ENCODE measurements at places on chromosomes 1 and 21. TPM values are rescaled to one million over a fixed set of nuclear protein-coding genes. Genes with fewer than 3 reads are reported as not detected.

- DNase-seq, result peak; percentile 58
These were observed 28.3 kb upstream of the PCBP3 start for GRCh38 chr21:45615145-45615711.

DNA sequence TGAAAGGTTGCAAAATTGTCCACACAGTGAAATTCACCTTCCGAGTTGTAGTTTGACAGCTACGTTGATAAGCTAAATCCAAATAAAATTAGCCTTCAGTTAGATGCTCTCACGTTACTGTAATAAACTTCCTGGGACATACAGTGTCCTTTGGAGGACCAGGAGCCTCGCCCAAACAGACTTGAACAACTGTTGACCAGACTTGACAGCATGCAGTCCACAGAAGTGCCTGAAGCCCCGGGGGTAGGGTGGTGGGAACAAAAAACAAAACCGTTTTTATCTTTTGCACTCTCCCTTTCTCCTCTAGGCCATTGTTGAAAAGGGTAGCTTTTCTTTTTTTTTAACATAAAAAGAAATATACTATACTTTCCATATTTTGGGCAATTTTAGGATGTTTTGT lies 172.8 kb upstream of the SAMSN1 start:
- no peak for DNase-seq

Gene ALPL
- total RNA-seq, result 4.7 TPM

Gene ZNF281
- total RNA-seq, result 15.9 TPM

Gene XPR1
- 11.1 TPM for total RNA-seq

DNA sequence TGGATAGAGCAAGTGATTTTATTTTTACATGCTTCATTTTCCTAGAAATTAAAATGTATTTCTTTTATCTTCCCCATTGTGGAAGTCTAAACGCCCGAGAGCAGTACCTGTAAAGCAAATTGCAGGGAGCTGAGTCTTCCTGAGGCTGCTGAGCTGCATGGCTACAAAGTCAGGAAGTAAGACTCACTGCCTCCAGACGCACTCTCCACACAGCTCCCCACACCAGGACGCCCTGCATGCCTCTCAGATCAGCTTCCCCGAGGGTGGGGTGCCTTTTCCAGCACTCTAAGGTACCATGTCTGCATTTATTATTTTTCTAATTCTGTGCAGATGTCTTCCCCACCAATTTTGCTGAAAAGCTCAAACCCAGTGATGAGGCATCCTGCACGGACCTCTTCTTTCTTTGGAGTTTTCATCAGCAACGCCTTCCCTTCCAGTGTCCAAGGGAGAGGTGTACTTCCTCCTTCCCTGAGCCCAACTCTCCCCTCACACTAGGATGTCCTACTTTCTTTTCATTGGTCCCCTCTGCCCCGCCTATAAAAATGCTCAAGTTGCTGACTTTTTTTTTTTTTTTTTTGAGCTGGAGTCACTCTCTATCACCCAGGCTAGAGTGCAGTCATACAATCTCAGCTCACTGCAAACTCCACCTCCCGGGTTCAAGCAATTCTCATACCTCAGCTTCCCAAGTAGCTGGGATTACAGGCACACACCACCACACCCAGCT lies 114.7 kb downstream of the PCNX2 start:
- no peak for DNase-seq

DNA sequence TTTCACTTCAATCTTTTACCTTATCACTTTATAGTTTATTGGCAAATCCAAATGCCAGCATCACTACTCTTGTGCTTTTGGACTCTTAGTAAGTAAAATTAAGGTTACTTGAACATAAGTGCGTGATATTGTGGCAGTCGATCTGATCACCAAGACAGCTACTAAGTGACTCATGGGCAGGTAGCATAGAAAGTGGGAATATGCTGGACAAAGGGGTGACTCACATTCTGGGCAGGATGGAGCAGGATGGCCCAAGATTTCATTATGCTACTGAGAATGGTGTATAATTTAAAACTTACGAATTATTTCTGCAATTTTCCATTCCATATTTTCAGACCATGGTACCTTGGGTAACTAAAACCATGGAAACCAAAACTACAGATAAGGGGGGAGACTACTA lies 120.2 kb downstream of the ROR1 start:
- no peak for DNase-seq

DNA sequence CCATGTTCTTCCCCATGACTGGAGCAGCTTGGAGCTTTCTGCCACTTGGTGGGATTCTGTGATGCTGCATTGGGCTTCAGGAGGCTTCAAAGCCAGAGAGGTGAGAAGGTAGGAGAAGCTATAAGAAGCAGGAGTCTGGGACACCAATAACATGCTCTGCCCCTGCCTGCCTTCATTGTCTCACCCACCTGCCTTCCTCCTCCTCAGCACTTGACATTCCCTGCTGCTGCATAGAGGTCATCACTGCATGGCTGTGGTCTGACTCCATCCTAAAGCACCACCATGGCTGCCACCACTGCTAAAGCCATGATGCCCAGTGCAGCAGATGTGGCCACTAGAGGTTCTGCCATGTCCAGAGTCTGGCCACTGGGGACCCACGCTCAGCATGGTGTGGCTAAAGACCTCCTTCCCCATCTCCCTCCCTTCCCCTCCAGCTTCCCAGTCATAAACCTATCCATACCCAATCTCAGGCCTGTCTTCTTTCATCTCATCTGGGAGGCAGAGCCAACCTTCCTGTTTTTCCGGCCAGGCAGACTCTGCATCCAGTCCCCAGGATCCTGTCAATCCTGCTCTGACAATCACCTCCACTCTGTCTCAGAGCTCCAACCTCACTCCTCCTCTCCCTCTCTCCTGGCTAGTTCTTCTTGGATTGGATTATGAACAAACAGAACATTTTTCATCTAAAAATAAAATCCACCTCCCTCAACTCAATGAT lies 285.1 kb upstream of the POU3F1 start:
- no peak for DNase-seq

GRCh38 chr21:45970674-45971615 lies 10.6 kb upstream of the COL6A1 start:
- peak; percentile 88 for DNase-seq

Gene VSIG8
- total RNA-seq, result not detected

DNA sequence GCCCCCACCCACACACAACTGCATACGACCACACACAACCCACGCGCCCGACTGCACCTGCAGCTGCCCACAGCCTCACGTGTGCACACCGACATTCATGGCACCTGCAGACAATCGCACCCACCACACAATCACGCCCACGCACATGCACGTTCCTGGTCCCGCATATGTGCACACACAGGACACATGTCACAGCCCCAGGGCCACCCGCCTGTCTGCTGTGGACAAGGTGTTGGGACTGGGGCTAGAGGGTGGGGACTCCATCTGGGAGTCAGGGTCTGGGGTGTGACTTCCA lies 56.4 kb downstream of the ARHGEF16 start:
- no peak for DNase-seq

GRCh38 chr1:230509281-230509977 lies 83.3 kb upstream of the PGBD5 start:
- no peak for DNase-seq

DNA sequence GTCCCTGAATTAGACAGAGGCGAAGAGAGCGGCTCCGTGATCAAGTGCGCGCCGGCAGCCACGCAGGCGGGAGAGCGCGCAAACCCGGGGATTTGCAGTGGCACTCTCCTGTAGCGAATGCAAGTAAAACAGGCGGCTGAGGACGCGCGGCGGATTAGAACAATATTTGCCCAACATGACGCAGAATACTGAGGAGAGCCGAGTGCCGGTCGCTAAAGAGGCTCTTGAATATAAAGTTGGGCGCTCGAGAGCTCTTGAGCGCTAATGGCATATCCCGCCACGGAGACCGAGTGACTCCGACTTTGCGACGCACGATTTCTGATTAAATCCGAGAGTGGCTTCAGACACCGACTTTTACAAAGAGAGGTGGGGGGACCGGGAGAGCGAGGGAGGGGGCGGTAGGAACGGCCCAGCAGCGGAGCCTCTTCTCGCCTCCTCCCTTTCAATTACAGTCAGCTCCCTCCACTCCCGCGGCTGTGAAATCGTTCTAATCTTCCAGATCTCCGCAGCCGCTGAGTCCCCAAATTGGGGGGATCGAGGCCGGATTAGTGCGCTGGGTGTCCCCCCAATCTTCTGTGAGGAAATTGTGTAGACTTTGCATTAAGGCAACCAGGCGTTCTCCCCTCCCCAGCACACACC lies 2.3 kb downstream of the PAX7 start:
- no peak for DNase-seq

DNA sequence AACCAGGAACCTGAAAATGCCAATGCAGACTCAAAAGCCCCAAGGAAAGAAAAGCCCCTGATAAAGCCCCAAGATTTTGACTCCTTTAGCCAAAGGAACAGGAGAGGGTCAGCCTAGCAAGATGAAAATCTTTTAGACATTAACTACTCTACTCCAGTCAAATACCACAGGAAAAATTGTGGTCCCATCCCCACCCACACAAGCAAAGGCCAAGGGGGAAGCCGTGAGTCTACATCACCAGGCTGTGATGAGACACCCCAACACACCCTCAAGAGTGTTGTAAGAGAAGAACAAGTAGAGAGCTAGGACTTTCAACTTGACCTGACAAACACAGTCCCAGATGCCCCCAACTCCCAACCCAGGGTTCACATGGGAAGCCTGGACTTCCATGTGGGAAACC lies 192.8 kb upstream of the NR5A2 start:
- no peak for DNase-seq

DNA sequence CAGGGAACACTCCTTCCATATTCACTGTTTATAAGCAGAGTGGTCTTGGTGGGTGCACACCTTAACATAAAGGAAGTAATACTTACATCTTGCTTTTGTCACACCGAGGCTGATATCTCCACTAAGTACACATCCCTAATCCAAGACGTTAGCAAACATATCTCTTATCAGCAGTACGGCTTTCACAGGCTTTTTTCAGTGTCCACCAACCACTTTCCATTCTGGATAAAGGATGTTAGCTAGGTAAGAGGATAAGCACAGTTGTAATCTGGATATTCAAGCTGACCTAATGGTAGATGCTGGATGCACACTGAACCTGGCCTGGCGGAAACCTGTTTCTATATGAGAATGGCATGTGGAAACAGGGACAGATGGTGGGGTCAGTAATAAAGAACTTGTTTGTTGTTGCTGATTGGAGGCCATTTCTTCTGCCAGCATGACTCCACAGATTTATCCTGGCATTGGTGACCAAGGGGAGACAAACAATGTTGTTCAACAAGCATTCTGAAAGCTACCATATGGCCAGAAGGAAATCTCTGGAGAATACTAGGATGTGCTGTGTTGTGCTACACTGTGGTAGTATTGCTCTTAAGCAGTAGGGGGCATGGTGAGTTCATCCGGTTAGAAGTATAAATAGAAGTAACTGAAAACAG lies 416.4 kb downstream of the PTBP2 start:
- no peak for DNase-seq

GRCh38 chr1:10738061-10739058 lies 58.1 kb downstream of the CASZ1 start:
- no peak for DNase-seq

- DNase-seq, result no peak
These were observed 44.0 kb downstream of the OR10J1 start for GRCh38 chr1:159483501-159483900.

DNA sequence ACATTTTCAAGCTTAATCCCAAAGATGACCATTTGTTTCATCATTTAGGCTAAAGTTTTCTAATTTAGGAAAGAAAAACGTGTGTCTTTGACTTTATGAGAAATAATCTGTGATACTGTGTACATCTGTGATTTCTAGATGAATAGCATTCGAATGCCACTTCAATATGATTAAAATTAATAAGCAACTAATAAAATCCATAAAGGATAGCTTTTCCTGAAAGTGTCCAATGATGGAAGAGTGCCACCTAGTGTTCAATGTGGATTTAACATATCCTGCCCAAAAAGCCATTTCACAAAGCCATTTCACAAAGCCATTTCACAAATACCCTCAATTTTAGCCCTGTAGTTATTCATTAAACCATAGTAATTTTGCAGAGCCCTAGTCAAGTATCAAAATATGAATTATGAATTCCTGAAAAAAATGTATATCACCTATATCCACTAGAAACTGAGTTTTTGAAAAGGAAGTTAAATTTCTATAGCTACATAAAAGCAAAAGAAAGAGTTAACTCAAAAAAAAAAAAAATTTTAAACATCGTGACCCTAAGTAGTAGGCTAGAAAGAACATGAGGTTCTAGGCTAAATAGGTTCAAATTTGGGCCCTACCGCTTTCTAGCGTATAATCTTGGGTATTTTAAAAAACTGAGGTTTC lies 19.1 kb downstream of the NME7 start:
- DNase-seq, result no peak

DNA sequence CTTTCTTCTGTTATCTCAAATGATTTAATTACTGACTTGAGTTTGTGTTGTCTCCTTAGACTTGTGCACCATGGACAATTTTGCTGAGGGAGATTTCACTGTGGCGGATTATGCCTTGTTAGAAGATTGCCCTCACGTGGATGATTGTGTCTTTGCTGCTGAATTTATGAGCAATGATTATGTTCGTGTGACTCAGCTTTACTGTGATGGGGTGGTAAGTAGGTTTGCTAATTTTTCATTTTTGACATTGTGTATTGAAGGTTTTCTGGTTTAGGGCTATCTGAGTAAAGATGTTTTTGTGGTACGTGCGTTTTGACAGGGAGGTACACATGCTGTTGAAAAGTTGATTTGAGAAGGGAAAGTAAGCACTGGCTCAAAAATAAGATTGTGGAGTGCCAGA lies 14.1 kb downstream of the TTC3 start:
- no peak for DNase-seq

- DNase-seq, result no peak
These were observed 7.8 kb downstream of the UBIAD1 start for GRCh38 chr1:11280719-11281376.

DNA sequence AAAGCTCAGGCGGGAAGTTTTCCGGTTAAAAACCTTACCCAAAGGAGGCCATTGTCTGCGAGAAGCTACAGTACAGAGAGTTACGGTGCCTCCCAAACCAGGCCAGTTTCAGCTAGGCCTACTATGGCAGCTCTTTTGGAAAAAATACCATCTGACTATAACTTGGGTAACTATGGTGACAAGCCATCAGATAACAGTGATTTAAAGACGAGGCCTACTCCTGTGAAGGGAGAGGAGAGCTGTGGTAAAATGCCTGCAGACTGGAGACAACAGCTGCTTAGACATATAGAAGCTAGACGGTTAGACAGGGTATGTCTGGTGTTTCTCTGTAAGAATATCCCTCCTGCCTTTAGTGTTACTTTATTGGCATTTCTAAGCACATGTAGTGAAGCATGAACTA lies 165.9 kb downstream of the LRRC40 start:
- no peak for DNase-seq

Gene NUP210L
- not detected for total RNA-seq

Measured in sigmoid colon (tissue), 7 donors.